ENCODE measurements at places on chromosomes 12 and 14.

- no peak for ATAC-seq
Measured at GRCh38 chr14:77212097-77212870, 30.7 kb downstream of the TMEM63C start.

GRCh38 chr12:131740626-131741025, 29.7 kb downstream of the SFSWAP start:
- ATAC-seq, result no peak

DNA sequence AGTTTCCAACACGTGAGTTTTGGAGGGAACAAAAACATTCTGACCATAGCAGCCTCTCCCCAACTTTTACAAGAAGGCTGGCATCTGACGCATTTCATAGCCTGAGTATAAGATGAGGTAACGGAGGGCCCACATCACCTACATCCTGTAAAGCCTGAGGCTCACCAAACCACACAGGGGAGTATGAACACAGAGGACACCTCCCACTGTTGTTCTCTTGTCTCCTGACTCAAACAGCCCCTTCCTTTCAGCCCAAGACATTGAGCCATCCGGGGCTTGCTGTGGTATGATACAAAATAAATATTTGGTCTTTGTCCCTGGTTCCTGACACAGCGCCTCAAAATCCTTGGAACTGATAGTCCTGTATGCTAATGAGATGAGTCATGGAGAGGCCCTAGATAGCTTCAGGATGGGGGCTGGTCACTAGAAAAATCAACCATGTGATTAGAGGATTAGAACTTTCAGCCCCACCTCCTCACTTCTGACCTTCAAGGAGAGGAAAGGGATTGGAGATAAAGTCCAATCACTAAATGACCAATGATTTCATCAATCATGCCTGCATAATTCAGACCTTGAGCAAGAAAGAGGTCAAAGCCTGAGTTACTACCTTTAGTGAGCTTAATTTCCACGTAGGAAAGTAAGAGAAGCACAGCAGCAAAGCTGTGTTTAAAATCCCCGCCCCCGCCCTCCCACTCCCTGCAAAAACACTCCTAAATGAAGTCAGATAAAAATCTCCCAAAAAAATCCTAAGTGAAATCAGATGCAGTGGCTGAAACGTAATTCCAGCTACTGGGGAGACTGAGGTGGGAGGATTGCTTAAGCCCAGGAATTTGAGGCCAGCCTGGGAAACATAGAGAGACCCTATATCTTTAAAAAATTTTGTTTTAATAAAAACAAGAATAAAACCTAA, 236.4 kb downstream of the PCNX1 start:
- ATAC-seq, result no peak

DNA sequence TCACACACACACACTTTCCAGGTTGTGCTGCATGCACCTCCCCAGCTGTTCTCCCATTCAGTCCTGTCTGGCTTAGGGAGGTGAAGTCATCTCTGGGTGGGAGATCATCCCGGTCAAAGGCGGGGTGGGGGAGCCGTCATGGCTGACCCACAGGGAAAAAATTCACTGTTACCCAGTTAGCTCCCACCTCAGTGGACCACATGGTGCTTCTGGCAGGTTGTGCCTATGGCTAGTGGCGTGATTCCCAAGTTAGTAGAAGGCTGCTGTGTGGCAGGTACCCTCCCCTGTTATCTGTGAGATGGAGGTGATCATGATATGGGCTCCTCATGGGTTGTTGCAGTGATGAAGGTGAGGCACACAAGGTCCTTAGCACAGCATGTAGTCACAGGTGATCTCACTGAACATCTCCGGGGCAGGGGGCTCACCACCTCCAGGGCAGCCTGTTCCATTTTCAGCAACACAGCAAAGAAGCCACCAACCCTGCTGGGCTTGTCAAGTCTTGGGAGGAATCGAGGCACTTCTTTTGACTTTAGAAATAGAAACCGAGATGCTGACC, 154.9 kb upstream of the CCND2 start:
- no peak for ATAC-seq

DNA sequence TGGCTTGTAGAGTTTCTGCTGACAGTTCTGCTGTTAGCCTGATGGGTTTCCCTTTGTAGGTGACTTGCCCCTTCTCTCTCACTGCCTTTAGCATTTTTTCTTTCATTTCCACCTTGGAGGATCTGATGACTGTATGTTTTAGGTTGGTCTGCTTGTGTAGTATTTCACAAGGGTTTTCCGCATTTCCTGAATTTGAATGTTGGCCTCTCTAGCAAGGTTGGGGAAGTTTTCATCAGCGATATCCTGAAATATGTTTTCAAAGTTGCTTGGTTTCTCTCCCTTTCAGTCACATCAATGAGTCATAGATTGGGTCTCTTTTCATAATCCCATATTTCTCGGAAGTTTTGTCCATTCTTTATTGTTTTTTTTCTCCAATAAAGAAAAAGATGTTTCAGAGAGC, 11.4 kb downstream of the NOPCHAP1 start:
- ATAC-seq, result no peak

DNA sequence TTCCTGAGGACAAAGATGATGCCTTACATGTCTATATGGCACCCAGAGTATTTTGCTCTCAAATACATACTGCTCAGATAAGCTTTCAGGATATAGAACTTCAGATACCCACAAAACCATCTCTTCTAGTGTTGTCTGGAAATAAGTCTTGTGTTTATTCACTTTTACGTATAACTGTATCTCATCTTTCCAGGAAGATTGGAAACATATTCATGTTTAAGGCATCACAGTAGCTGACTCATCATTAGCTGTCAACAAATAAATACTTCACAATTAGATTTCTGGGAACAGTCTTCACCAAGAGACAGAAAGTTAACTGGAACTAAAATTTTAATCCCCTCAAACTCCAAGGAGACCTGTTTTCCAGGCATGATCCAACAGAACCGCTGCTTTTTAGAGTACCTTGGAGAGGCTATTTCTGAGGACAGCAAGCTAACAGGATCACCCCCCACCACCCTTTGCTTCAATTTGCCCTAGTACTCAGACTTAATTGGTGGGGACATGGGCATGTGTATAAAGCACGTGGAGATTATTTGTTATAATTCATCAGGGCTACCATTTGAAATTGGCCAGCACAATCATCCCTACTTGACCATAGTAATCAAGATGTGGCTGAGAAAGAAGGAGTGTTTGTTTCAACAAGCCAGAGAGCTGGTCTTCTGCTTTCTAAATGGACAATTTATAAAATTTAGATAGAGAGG, 129.3 kb upstream of the HIF1A start:
- no peak for ATAC-seq

GRCh38 chr12:53651737-53652136, 24.1 kb downstream of the ATP5MC2 start:
- ATAC-seq, result no peak

- ATAC-seq, result no peak
Measured at GRCh38 chr12:25825446-25825845, 133.0 kb upstream of the RASSF8 start.

- no peak for ATAC-seq
Measured at GRCh38 chr14:87785897-87786296, 207.1 kb downstream of the GALC start.

- no peak for ATAC-seq
Measured at GRCh38 chr14:68363843-68364767, 428.8 kb downstream of the ZFP36L1 start.

DNA sequence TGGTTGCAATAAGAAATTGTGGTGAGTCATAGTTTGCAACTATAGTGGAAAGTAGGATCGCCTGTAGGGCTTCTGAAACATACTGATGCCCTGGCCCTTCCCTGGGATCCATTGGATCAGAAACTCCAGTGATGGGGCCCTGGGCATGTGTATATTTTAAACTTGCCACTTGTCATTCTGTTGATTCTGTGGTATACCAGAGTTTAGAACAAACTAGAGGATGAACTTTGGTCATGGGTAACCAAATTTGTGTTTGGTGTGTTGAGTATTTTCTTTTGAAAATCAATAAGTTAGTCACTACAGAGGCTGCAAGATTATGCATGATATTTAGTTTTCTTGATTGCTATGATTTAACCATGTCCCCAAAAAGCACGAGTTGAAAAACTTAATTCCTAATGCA, 142.2 kb downstream of the SLC15A5 start:
- ATAC-seq, result no peak

DNA sequence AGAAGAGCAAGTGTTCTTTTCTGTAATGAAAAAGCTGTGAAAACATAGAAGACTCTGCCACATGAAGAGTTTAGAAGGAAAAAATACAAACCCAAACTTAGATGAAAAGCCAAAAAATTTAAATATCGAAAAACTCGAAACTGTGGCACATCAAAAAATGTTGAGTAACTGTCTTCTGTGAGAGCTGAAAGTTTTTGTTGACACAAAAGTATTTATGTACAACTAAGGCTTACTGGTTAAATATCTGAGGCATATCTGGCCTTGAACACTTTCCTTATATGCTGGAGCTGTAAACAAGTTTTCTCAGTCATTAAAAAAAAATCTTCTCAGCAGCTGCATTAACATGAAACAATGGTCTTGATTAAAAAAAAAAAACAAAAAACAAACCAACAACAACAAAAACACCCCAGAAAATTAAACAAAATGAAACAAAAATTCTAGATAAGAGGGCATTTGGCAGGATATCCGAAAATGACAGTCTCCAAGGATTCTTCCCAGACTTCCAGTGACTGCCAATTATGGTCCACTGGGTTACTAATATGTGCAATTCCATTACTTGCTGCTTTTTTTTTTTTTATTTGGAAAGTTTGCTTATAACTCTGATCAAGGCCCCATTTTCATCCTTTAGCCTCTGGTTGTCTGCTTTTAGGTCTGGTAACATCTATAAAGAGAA, 84.7 kb upstream of the PAWR start:
- no peak for ATAC-seq

DNA sequence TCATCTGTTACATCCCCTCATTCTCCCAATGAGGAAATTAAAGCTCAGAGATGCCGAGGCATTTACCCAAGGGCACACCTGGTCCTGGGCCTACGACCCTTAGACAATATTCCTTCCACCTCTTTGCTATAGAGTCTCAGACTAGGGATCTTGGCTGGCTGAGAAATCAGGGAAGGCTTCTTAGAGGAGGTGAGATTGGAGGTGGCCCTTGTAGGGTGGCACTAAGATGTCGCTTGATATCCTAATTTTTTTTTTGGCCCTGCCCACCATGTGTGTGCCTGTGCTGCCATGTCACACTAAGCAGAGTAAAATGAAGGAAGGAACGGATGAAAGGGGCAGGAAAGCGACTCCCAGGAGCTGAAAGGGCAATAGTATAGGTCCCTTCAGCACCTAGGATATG, 20.6 kb downstream of the BDKRB2 start:
- no peak for ATAC-seq

DNA sequence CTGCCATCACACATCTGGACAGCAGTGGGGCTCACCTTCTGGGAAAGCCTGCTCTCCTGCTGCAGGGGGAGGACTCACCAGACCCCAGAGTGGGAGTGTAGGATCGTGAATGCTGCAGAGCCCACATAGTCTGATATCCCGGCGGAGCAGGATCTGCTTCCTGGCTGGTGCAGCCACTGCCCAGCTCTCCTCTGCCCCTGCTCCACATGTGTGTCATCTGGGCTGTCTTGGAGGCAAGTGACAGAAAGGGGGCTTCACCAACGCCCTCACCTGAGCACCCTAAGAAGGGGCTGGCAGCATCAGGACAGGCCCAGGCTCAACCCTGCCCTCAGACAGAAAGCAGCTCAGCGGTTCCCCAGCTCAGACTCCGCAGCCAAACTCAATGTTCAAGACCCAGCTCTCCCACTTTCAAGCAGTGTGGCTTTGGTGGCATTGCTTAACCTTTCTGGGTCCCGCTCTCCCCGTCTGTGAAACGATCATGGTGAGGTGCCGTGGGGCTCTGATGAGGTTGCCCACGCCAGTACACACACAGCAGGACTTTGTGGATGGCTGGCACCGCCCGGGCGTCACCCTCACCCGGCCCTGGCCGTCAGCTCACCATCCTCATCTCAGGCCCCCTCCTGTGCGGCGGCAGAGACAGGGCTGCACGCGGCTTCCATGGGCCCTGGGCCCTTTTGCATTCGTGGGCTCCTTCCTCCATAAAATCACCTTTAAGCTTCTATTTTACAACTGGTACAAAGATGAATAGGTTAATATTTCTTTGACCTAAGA, 91.0 kb upstream of the SFSWAP start:
- ATAC-seq, result no peak

GRCh38 chr12:64566122-64566521, 44.2 kb upstream of the RASSF3 start:
- ATAC-seq, result no peak

- ATAC-seq, result no peak
Measured at GRCh38 chr12:4031703-4032291, 158.6 kb upstream of the PARP11 start.
